ENCODE measurements at places on chromosomes 13 and 19.

DNA sequence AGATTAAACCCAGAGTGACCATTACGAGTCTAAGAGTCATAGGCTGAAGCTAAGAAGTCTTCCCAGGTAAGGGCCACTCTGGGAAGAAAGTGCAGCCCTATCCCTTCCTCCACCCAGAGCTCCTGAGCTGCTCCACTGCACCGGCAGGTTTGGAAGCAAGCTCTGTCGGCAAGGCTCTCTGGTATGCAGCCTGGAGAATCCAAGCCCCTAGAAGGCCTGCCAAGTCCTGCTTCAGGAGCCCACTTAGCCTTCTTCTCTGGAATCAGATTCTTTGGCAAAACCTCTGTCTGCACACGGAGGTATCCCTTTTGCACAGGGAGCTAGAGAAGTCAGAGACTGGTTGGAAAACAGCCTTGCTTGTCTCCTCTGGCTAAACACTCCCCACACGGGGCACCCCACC is 58.5 kb downstream of the CEBPG start:
- no peak for DNase-seq

GRCh38 chr19:6270076-6270745 is 9.6 kb downstream of the MLLT1 start:
- DNase-seq = no peak

DNA sequence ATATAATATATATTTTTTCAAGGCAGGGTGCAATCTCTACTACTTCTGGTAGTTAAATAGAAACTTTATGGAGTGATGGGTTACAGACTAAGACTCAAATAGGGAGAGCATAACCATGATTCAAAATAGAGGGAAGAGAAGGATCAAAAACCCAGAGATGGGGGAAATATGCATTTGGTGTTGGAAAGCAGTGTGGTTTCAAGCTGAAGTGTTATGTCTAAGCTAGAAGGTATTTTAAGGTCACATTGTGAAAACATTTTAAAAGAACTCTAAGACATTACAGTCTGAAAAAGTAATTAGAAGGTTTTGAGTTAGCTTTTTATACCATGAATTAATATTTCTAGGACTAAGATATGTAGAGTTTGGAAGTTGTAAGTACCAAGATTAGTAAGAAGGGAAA is 2741.4 kb downstream of the PCDH9 start:
- DNase-seq = no peak

DNA sequence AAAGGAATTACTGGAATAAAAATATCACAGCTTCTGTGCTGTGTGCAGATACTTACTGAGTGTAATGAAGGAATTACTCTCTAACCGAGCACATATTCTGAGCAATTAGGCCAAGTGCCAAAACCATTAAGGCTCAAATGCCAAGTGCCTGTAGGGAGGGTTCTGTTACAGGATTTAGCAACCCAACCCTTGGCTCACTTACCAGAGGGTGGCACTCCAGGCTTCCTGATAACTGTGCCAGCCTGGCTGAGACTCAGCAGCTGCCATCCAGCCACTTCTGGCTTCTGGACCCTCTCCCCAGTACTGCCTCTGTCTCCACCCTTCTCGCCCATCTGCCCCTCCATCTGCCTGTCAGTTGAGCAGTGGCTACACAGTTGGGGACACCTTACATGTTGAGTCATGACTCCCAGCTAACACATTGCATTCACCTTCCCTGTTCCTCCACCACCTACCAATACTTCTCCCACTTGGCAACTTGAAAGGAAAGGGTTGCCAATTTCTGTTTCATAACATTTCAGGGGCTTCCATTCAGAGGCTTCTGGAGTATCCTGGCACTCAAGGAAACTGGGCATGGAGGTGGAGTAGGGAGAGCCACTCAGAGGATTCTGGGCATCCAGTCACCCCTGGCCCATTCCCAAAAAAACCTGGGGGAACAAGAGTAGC is 110.5 kb downstream of the COG6 start:
- DNase-seq = peak; percentile 9

DNA sequence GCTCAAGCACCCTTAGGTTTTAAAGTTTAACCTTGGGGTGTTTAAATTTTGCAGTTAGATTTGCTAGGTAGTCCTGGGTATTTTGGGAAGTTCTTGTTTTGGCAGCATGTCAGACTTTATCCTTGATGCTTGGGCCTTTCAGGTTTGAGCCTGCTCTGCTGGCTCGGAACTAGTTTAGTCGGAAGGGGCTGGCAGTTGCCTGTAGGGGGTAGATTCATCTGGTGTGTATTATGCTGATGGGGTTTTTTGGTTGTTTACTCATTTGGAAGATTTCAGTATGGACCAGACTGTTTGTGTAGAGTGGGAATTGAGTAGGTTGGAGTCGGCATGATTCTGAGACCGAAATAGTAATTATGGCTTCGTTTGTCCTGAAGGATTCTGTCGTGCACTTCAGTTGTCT is 15.1 kb downstream of the ILF3 start:
- DNase-seq = no peak

DNA sequence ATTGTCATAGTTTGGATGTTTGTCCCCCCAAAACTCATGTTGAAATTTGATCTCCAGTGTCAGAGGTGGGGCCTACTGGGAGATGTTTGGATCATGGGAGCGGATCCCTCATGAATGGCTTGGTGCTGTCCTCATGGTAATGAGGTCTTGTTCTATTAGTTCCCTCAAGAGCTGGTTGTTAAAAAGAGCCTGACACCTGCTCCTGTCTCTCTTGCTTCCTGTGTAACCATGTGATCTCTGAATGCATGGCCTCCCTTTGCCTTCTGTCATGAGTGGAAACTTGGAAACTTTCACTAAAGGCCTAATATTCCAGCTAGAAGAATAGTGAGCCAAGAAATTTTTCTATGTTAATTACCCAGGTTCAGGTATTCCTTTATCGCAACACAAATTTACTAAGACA is 311.4 kb upstream of the ATXN8OS start:
- DNase-seq = no peak

DNA sequence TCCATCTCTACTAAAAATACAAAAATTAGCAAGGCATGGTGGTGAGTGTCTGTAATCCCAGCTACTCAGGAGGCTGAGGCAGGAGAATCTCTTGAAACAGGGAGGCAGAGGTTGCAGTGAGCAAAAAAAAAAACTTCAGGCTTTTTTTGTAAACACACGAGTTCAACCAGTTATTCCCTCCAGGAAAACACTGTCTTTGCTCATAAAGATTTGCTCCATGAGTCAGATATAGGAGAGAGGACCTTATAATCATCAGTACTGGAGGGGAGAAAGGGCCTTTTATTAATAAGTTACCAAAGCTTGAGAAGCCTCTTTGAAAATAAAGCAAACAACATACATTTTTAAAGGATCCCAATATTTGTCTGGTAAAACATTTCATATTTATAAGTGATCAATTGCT is 110.7 kb downstream of the EFNB2 start:
- no peak for DNase-seq

GRCh38 chr13:111420113-111420876 is 99.9 kb downstream of the TEX29 start:
- DNase-seq = no peak

DNA sequence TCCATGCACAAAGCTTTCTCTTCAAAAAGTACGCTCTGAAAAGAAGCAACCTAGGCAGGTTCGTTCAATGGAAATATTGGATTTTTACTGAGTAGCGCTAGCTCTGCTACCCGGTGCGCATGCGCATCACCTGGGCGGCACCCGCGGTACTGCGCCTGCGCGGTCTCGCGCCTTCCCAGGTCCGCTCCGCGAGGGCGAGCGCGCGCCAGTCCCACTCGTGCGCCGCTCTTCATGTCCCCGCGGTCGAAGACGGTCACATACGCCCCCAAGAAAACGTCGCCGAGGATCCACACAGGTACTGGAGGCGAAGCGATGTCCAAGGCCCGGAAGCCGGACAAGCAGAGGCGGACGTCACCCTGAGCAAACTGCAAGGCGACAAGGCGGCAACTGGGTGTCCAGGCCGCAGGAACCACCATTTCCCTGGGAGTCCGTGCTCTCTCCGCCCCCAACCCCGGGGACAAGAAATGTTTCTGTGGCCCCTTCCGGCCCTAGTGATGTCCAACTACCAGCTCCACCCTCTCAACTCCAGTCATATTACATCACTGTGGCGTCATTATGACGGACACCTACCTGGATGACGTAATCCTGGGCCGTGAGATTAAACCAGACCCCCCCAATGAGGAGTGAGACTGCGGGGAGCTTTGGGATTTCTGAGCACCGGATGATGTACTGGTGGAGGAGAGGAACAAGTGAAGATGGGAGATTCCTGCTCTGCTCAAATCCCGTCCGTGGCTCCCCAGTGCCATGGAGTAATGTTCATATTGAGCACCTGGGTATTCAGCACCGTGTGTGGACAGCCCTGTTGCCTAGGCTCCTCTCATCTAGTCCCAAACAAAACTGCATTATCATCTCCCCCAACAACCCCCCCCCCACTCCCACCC is 4.8 kb upstream of the KCNC3 start:
- peak; percentile 80 for DNase-seq

DNA sequence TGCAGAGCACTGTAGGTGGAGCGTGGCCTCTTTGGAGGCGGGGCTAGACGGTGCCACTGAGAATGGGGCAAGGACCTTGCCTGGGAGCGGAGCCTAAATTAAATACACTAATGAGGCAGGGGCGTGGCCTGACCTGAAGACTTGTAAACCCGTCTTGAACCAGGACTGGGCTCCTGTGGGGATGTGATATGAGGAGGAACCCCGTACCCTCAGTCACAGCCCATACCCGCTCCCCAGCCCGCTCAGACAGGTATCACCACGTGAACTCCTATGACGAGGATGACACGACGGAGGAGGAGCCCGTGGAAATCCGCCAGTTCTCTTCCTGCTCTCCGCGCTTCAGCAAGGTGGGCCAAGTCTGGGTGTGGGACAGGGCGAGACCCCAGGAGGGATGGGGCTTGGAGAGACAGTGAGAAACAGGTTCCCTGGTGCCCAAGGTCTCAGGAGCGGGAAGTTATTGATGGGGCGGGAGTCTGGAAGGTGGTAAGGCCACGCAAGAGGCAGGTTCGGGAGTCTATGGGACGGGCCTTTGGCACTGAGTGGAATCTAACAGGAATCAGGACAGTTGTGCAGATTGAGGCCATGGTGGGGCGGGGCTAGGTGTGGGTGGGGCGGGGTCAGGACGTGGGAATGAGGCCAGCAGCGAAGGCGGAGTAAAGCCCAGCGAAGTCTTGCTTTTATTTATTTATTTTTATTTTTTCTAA is 14.7 kb downstream of the DNASE2 start:
- no peak for DNase-seq

- DNase-seq = no peak
Measured at GRCh38 chr19:17418710-17419109, 1.1 kb upstream of the MVB12A start.

- DNase-seq = no peak
Measured at GRCh38 chr13:97953376-97953970, at the start of gene IPO5. IPO5 (plus strand) TSS chr13:97953675; CDS start chr13:97976697, 23,022 bp downstream.

- DNase-seq = no peak
Measured at GRCh38 chr13:23644126-23644419, 73.9 kb downstream of the TNFRSF19 start.

- no peak for DNase-seq
Measured at GRCh38 chr19:20840371-20840770, 64.3 kb downstream of the ZNF66 start.

- DNase-seq = no peak
Measured at GRCh38 chr19:42068361-42068755, 1.6 kb downstream of the GRIK5 start.

DNA sequence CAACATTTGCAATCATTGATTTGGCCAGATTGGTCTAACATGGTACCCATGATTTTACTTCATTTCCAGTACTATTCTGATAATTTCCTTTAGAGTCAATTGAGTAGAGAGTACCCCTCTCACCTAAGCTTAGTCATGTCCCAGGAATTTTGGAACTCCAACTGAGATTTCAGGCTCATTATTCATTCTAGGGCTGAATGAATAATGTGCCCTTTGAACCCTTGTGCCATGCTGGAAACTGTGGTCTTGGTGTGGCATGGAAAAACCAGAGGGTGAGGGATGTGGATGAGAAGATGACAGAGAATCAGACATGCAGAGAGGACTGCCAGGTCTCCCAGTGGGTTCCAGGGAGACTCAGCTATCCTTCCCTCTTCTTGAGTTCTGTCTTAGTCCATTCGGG is 30.2 kb downstream of the ITM2B start:
- DNase-seq = no peak

- DNase-seq = no peak
Measured at GRCh38 chr13:102461302-102461701, 59.5 kb upstream of the FGF14 start.

- DNase-seq = no peak
Measured at GRCh38 chr13:31310786-31311185, 111.0 kb downstream of the B3GLCT start.

GRCh38 chr13:18954254-18954653 is 227.4 kb downstream of the TUBA3C start:
- DNase-seq = no peak

DNA sequence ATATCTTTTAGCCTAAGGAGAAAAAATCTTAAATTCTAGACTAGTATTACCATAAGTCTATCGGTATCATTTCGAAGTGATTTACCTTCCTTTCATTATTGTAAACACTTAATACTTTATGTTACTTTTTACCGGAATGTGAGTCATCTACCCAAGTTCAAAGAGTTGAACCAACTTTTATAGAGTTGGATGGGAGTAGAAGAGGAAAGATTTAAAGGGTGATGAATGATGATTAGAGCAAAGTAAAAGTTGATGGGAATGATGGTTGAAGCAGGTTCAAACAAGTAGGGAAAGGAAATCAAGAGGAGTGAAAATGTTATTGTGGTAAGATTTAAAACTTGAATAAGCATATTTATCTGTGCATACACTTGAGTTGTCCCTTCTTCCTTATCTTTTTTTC is 11.3 kb upstream of the LPAR6 start:
- no peak for DNase-seq

DNA sequence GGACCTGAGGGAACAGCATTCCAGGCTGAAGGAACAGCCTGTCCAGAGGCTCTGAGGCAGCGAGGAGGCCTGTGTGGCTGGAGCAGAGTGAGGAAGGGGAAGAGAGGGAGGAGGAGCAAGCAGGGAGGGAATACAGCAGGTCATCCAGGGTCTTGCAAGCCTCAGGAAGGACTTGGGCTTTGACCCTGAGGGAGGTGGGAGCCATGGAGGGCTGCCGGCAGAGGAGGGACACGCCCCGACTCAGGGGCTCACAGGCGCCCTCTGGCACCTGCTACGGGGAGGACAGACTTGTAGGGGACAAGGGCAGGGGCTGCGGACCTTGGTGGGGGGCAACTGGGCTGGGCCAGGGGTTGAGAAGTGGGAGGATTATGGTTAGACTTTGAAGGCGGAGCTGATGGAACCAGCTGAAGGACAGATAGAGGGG is 4.7 kb downstream of the TINCR start:
- DNase-seq = no peak

GRCh38 chr13:98664924-98665637 is 87.4 kb downstream of the SLC15A1 start:
- no peak for DNase-seq

- DNase-seq = no peak
Measured at GRCh38 chr13:95505265-95505664, 47.3 kb upstream of the CLDN10 start.

DNA sequence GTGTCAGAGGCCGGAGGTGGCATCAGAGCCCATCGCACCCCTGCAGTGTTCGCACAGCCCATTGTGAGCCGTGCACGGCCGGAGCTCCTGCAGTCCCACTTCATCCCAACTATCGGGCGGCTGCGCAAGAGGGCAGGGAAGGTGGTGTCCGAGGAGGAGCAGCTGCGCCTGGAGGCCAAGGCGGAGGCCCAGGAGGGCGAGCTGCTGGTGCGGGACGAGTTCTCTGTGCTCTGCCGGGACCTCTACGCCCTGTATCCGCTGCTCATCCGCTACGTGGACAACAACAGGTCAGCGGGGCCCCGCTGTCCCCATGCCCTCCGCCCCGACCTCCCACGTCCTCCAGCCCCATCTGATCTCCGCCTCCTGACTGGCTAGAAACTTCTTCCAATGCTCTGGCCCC is 85.7 kb downstream of the RYR1 start:
- no peak for DNase-seq

GRCh38 chr19:21593934-21594820 is 88.8 kb downstream of the ZNF429 start:
- no peak for DNase-seq
